ENCODE measurements at places on chromosomes 7 and 10.

- DNase-seq, result no peak
Measured at GRCh38 chr7:81211204-81211933, 292.5 kb upstream of the SEMA3C start.

GRCh38 chr10:73911553-73912004, 647 bp downstream of the PLAU start:
- no peak for DNase-seq

DNA sequence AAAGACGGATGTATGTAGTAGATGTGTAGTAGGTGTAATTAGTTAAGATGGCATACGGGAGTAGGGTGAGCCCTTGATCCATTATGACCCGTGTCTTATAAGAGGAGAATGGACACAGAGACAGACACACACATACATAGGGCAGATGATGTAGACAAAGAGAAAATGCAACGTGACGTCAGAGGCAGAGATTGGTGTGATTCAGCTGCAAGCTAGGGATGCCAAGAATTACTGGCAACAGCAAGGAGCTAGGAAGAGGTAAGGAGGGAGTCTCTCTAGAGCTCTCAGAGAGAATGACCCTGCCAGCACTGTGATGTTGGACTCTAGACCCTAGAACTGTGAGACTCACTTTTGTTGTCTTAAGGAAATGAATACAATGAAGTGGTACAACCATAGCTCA, 247.0 kb upstream of the HABP2 start:
- no peak for DNase-seq

DNA sequence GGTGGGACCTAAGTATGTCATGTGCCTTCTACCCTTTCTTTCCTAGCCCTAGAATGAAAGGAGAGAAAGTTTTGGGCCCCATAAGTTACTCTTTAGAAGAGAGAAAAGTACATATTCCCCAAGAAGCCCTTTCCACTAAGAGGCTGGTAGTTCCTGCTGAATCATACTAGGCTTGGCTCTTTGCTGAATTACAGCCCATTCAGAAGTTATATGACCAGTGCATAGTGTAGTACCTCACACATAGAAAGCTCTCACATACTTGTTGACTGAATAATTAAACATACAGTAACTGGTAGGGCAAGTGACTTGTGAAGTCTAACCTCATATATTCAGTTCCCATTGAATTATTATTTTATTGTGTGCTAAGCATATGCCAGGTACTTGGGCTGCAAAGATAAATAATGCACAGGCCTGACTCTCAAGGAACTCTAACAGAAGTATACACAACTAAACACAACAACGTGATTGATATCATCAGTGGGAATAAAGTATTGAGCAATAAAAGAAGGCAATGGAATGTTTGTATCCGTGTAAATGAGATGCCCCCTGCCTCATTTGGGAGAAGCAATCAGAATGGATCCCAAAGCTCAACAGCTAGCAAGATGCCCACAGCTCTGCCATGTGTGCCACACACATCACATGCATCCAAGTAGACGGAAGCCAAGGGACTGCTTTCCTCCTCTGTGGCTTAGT, 38.9 kb upstream of the UBN2 start:
- DNase-seq, result no peak
